ENCODE measurements at places on chromosomes 16 and 17. TPM values are rescaled to one million over a fixed set of nuclear protein-coding genes. Genes with fewer than 3 reads are reported as not detected.
A peak's percentile ranks its signal among the peaks of the same experiment; 100 is the strongest.

FBXO39 gene
- 0.93 TPM for total RNA-seq

- no peak for DNase-seq
Observed at GRCh38 chr16:1326391-1326790, 7.1 kb upstream of the BAIAP3 start.

DNA sequence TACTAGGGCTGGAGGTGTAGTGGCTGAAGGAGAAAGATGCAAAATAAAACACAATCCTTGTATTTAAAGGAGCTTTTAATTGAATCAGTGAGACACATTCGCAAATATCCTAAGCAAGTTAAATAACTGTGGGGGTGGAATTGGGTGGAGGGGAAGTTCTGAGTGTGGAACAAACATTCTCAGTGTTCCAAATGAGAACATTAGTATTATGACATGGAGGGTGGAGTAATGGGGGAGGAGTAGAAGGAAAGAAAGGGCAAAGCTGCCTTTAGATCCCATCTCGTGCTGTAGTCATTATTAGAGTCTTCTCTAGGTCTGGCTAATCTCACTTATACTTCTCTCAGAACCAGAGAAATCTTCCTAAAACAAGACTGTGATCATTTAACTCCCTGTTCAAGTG is 169.7 kb downstream of the ANKFN1 start:
- DNase-seq: no peak

DNA sequence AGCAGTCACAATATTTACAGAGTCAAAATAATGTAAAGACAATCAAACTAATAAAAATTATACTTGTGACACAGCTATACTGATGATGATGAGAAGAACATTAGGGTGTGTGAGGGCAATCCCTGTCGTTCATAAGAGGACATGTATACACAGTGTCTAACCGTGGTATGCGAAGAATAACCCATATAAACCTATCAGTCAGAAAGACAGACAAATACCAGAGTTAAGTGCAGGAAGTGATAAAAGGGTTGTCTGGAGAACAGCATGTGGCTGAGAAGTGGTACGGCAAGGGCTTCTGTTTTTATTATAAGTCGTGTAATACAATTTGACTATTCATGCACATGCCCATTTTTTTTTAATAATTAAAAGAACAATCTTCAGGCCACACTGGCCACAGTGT is 46.7 kb downstream of the LMF1 start:
- DNase-seq: no peak

DNA sequence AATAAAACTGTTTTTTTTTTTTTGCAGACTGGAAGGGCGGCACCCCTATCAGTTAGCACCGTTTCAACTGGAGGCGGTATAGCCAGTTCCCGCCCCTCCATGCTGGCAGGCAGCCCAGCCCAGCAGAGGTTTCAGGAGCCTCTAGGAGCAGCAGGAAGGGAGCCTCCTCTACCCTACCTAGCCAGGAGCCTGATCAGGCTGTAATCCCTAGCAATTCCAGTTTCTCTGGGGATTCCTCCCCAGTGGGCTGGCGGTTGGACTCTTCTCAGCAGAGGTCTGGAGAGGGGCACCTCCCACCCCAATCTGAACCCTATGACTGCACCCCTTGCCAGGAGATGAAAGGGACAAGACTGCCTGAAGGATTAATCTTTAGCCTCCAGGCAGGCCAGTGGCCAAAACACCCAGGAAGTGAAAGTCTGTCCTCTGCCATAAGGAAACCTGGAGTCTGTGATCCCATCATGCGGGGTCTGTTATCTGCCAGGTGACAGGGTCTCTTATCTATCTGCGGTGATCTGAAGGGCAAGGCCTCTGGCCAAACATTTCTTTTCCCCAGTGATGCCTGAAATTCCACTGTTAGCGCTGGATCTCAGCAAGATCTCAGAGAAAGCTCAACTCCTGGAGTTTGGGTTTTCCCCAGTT is 4.9 kb upstream of the CDH1 start:
- DNase-seq: peak; percentile 20

DNA sequence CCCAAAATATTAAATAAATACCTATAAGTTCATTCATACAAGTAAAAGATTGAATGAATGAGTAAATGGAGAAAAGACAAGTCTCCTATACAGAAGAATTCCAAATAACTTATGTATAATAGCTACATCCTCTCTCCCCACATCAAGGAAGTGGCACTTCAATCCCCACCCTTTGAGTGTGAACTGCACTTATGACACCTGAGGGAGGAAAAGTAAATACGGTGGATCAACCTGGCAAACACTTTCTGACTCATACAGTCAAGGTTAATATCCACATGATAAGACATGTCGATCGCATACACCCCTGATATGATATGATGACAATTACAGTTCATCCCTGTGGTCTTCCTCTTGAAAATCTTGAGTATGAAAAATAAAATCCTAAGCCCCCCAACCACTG is 18.0 kb downstream of the SLFN12L start:
- no peak for DNase-seq

- DNase-seq: no peak
Observed at GRCh38 chr16:65994291-65994690, 372.2 kb upstream of the CDH5 start.

DNA sequence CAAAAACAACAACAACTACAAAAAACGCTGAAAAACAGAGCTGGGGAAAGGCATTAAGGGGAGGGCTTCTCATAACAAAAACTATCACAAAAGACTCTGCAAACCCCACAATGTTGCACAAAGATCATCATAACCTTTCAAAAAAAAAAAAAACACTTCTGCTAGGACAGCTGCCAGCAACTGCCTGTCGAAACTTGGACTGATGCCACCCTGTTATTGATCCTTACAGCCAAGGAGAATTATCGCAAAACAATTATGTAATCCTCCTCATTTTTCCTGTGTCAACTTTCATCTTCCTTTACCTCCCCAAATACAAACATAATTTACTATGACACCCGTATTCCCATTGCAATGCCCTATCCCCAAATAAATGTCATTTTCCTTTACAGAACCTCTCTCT is 9.3 kb downstream of the CCDC40 start:
- DNase-seq: no peak

DNA sequence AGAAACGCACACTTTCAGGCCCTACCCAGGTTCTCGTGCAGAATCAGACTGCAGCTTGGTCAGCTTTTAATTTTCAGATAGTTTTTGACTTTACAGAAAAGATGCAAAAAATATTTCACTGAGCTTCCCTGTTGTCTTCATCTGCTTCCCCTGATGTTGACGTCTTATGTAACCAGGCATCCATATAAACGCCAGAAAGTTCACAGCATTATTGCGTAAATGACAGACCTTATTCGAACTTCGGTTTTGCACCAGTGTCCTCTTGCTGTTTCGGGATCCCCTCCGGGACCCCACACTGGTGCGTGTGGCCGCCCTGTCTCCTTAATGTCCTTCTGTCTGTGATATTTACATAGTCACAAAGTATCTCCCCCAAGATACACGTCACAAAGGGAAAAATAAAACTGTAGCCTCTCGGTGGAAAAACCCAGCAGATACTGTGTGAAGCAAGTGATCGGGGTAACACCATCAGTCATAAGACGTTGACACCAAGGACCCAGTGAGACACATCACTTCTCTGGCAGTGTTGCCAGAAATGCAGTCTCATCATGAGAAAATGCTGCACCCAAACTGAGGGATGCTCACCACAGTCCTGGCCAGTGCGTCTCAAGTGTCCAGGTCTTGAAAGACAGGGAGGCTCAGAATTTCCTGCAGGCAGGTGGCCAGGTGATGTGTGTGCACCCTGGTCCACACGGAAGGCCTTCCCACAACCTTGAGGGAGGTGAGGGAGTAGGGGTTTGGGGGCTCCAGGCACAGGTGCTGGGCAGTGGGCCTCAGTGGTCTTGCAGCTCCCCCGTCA is 4.3 kb downstream of the BANP start:
- peak; percentile 66 for DNase-seq

DNA sequence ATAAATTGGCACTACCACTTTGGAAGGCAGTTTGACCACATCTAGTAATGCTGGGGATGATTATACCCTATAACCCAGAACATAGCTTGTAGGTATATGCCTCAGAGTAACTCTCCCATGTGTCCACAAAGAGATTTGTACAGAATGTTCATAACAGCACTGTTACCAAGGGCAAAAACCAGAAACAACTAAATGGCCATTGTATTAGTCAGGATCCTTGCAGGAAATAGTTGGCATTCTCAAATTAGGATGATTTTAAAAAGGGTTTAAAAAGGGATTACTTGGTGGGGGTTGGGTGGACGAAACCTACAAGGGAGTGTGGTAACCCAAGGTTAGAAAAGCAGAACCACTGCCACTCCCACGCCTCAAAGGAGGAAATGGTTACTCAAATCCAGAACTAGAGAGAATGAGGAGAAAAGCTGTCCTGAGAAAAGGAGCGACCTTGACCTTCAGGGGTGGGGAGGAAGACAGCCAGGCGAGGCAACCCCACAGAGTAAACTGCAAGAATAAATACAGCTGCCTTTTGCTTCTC is 2.1 kb downstream of the CPPED1 start:
- peak; percentile 57 for DNase-seq

GRCh38 chr17:27950995-27951394 is 57.8 kb upstream of the LYRM9 start:
- DNase-seq: no peak

GRCh38 chr16:11624636-11625607 is 38.2 kb upstream of the LITAF start:
- DNase-seq: no peak

- no peak for DNase-seq
Observed at GRCh38 chr17:17758941-17759563, 77.7 kb downstream of the SREBF1 start.

Measured in astrocyte (in vitro differentiated cells and primary cell).